Astrocyte of the hippocampus (primary cell): ENCODE measurements at places on chromosomes 16 and 17.

DNA sequence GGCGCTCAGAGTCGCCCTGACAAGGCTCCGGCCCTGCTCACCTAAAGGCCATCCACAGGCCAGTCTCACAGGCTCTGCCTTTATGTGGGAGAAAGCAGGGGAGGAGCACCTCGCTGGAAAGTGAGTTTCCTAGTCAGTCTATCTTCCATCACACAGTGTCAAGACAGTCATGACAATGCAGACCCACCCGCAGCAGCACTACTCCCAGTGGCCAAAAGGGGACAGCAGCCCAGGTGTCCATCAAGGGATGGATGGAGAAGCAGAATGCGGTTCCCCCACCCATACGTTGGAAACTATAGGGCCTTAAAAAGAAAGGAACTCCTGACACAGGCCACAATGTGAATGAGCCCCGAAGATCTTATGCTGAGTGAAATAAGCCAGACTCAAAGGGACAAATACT lies 226.8 kb downstream of the ENGASE start:
- no peak for DNase-seq

GRCh38 chr16:68685685-68686478 lies 40.8 kb downstream of the CDH3 start:
- DNase-seq: no peak

DNA sequence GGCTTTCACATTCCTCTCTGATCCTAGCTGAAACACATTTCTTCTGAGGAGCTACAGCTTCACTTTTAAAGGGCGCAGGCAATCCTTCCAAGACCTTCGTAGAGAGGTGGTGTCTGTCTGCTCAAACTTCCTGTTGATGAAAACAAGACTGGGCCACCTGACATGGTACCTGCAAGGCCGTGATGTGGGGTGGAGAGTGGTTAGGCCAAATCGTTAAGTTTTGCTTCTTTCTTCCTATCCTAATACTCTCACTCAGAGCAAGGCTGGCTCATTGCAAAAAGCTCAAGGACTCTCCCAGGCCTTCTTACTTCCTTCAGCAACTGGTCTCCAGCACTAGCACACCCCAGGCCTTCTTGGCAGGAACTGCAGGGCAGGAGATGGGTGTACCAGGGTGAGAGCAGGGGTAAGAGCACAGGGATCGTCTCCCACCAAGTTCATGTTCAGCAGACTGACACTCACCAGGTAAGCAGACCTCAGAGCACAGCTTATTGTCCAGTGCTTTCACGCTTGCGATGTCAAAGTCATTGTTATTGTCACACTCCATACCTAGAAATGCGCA lies 10.9 kb upstream of the FOXJ1 start:
- DNase-seq: no peak

DNA sequence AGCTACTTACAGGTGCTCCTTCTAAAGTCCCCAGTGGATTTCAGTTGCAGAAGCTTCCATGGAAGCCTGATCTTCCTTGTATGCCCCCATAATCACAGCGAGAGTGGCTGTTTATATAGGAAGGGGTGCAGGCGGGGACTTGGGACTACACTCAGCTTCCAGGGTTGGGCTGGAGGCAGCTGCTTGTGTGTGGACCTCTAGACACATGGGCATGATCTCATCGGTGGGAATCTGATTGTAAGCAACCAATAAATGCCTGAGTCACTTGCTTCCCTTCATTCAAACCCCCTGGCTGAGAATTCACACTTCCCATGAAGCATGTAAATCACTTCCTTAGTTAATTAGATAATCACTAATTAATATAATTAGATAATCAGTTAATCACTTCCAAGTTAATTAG lies 1.0 kb upstream of the KRT20 start:
- peak; percentile 17 for DNase-seq

GRCh38 chr17:28433721-28434120 lies 27.7 kb upstream of the SLC46A1 start:
- DNase-seq: no peak

GRCh38 chr17:18059283-18059682 lies 20.1 kb downstream of the GID4 start:
- DNase-seq: no peak

DNA sequence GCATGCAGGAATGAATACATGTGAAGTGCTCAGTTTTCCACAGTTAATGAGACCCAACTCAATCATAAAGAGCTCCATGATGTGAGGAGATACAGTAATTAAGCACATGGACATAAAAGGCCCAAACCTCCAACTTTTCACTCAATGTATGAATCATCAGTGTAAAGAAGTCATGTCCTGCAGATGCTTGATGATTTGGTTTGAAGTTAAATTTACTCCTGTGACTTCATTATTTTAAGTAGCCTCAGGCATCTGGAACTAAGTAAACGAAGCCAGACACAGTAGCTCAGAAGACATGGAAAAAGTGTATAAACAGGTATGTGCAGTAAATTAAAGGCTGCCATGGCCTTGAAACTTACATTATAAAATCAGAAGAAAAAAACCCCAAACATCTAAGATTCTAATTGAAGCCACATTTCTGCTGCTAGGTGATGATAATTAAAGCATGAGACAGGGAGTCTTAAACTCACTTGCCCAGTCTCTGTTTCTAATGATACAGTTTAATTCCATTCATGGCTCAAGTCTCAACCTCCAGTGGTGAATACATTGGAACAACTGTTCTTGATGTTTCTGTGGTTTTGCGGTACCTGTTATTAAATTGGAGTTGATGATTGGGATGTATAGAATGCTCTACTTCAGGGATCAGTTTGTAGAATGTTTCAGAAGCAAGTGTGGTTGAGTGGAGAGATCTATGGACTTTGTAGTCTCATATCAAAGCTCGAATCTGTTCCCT lies 28.9 kb upstream of the CCL2 start:
- DNase-seq: no peak

DNA sequence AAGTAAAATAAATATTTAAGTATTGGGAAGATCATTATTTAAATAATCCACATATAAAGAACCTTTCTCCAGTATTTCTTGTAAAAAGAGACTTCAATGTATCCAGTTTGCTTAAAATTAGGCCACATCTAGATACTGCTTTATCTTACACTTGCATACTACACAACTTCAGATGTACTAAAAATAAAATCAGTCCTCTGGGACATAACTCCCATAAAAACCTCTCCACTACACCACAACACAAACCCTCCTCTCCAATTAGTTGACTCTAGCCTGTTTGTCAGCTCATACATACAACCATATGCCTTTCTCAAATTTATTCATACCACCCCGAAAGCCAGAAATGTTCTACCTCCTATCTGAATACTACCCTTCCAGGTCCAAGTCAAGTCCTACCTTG lies 21.6 kb downstream of the SPOP start:
- DNase-seq: no peak

GRCh38 chr17:4796552-4796920 lies 572 bp downstream of the PSMB6 start:
- peak; percentile 62 for DNase-seq

- no peak for DNase-seq
These were observed 41.0 kb upstream of the KSR1 start for GRCh38 chr17:27415120-27415795.

- DNase-seq: no peak
These were observed 26.1 kb downstream of the WNT9B start for GRCh38 chr17:46877466-46877865.

DNA sequence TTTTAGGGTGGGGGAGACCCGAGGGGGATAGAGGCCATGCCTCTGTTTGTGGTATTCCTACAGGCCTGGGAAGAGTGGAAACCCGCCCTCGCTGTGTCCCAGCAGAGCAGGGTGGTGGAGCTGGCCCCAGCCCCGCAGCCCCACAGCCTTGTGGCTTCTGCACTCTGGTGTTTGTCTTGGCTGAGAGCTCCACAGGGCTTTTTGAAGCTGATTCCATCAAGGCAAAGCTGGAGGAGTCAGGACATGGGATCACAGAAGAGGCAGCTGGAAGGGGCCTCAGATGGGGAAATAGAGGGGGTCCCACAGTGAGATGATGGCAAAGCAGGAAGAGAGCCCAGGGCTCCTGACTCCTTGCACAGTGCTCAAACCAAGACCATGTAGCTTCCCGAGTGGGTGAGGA lies 5.0 kb upstream of the WFIKKN2 start:
- DNase-seq: peak; percentile 74

- DNase-seq: no peak
These were observed 9.6 kb downstream of the IL32 start for GRCh38 chr16:3074860-3075522.

GRCh38 chr17:75411328-75412067 lies 6.0 kb upstream of the GRB2 start:
- no peak for DNase-seq

- DNase-seq: no peak
These were observed 8.4 kb downstream of the C16orf86 start for GRCh38 chr16:67674851-67675578.

DNA sequence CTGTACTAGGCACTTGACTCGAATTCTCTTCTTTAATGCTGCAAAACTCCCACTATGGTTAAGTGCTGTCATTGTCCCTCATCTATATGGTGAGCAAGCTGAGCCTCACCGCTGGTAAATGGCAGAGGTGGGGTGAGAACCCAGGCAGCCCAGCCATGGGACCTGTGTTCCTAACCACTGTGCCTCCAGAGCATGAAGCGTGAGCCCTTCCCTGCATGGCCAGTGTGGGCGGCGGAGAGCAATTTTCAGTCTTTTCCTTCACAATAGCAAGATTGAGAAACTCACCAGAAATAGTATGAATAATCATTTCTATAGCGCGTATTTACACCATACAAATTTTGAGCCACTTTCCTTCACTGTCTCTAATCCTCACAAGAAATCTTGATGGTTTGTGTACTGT lies 9.2 kb downstream of the BFAR start:
- no peak for DNase-seq

DNA sequence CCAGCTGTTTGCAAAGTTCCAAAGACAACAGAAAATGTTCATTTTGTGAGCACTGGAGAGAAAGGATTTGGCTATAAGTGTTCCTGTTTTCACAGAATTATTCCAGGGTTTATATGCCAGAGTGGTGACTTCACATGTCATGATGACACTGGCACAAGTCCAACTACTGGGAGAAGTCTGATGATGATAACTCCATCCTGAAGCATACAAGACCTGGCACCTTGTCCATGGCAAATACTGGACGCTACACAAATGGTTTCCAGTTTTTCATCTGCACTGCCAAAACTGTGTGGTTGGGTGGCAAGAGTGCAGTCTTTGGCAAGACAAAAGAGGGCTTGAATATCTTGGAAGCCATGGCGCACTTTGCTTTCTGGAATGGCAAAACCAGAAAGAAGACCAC lies 385.0 kb downstream of the CDH11 start:
- DNase-seq: peak; percentile 22

DNA sequence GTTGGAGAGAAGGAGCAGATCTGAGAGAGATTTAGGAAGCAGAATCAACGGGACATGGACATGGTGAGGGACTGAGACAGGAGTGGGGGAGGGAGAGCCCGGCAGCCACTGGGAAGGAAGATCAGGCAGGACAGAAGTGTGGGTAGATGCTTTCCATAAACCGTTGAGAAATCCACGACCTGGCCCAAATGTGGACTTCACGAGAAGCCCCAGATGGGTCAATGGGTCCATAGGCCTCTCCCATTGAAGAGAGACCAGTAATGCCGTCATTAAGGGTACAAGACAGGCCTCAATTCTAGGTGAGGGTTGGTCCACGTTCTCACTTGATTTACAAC lies 530 bp upstream of the CCL22 start:
- DNase-seq: no peak

DNA sequence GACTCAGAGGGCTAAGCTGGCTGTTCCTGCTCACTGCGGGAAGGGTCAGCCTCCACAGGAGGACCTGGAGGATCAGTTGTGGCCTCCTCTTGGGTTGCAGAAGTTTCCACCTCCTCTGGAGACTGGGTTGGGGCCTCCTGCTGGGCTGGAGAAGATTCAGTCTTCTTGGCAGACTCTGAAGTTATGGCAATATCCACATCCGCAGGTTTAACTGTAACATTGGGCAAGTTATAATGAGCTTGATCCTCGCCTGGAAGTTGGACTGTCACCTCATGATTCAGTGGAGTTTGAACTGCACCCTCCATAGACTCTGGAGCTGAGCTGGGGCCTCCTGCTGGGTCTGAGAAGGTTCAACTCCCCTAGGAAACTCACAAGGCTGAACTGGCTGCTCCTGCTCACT lies 47.6 kb upstream of the TMEM97 start:
- DNase-seq: no peak

- DNase-seq: peak; percentile 87
These were observed 7.7 kb downstream of the FOXL1 start for GRCh38 chr16:86585821-86586611.

DNA sequence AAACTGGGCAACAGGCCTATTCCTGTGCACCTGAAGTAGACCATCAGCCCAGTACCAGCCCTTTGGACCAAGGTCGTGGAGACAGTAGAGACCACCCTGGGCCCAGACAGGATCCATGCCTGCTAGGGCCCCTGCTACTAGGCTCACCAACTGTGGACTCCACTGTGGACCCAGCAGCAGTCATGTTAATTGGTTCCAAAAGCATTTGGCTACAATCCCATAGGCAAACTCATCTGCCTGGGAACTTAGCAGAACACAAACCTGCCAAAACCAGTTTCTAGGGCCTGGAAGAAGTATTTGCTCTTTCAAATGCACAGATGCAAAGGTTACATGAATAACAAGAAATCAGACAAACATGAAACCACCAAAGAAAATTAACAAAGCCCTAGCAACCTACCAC lies 53.1 kb downstream of the ACSM2A start:
- DNase-seq: no peak

GRCh38 chr16:75943705-75944514 lies 217.6 kb upstream of the CPHXL start:
- no peak for DNase-seq

DNA sequence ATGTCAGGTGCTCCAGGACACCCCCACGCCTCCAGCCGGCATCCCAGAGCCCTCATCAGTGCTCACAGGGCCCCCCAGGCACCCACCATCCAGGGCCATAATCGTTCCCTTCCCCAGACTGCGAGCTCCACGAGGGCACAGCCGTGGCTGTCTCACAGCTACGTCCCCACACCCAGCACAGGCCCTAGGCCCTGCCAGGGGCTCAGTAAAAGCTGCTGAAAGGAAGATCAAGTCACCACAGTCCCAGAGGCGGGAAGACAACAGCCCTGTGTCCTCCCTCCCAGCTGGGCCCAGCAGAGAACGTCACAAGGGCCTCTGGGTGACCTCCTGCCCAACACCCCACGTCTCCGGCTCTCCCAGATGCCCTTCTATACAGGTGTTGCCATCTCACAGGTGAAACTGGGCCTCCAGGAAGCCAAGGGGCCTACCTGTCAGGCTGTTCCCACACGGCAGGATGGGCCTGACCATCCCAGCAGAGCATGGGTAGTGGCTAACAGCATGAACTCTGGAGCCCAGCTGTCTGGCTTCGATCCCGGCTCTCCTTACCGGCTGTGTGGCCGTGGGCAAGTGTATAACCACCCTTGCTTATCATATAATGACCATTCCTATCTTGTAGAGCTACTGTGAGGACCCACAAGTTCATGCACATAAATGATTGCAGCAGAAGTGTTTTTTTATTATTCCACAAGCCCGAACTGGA lies 17.9 kb downstream of the ARL2BP start:
- no peak for DNase-seq

DNA sequence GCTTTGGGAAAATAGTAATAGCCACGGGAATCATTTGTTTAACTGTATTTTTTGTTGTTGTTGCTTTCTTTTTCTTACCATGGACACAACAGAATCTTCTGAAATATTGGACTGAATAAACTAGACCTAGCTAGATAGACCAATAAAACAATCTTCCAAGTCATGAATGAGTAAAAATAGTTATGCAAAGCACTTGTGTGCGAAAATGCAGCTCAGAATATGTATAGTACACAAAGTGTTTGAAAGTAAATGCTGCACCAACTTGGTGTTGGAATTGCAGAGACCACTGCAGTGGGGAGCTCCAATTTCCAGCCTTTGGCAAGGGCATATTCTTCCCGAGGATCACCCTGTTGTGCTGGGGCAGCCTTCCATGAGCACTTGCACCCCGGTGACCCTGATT lies 68.0 kb downstream of the AATF start:
- DNase-seq: no peak
